ENCODE measurements at places on chromosomes 2 and 18.

GRCh38 chr2:226431288-226431948 lies 368.2 kb downstream of the IRS1 start:
- no peak for DNase-seq

DNA sequence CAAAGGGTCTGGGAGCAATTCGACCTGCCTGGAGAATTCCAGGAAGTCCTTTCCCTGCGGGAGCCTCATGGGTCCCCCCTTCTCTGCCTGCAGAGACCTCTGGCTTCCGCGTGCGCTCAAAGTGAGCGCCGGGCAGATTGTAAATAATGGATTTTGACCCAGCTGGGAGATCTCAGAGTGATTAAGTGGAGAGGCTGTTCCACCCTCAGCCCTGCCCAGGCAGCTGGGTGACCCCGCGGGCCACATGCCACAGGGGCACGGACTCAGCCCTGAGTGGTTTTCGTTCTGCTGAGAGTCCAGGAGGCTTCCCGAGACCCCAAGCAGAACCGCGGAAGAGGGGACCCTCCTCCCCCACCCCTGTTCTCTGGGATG lies 1.2 kb downstream of the KCNG2 start:
- DNase-seq = no peak

GRCh38 chr18:78770139-78770822 lies 209.3 kb upstream of the SALL3 start:
- peak; percentile 95 for DNase-seq

- DNase-seq = peak; percentile 58
Observed at GRCh38 chr2:16553226-16553625, 112.4 kb downstream of the CYRIA start.

DNA sequence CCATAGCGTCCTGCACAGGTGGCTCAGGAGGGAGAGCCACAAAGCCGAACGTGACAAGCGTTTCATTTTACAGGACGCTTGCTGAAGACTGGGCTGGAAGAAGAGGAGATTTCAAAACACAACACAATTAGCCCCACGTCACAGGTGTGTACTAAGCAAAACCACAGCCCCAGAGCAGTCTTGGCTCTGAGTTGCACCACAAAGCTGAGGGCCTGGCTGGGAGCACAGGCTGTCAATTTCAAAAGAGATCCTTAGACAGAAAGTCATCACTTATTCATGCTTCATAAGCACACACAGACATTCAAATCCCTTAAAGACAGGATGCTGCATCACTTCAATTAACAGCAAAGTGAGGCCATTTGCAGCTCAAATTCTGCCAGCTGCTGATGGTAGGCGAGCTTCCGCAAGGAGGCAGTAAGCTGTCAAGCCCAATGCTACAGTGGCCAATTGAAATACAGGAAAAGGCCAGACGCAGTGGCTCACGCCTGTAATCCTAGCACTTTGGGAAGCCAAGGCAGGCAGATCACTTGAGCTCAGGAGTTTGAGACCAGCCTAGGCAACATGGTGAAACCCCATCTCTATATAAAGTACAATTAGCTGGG lies 79.6 kb downstream of the SKA1 start:
- DNase-seq = no peak

DNA sequence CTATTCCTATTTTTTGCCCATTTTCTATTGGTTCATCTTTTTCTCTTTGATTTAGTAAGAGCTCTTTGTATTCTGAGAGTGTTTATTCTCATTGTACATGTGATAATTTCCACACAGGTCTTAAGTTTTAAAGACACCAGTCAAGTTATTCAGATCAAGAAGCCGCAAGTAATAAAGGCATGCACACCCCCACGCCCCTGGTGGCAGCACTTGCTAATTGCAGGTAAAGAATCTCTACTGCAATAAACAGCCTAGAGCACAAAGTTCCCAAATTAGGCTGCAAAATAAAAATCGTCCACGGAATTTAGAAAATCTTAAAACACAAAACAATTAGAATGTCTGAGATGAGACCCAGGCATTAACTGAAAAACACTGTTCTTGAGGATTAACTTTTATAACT lies 45.2 kb downstream of the ST3GAL5 start:
- no peak for DNase-seq

GRCh38 chr18:23105030-23105429 lies 30.3 kb upstream of the CABLES1 start:
- DNase-seq = no peak

DNA sequence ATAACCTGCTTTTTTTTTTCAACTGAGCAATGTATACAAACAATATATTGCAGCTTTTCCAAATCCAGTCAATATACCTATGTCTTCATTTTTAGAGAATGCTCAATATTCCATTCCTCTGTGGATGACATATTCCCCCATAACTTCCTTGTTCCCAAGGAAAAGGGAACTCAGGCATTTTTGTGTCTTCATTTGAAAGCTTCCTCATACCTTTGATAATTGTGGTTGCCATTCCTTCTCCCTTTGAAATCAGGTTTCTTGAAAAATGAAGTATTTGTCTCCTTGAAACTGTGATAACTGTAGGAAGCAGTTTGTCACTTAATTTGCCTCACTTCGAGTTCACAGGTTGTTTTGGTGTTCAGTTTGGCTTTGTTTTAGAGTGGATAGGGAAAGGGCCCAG lies 13.5 kb downstream of the ELAC1 start:
- DNase-seq = no peak

GRCh38 chr2:149077861-149078260 lies 39.4 kb downstream of the LYPD6B start:
- DNase-seq = no peak

DNA sequence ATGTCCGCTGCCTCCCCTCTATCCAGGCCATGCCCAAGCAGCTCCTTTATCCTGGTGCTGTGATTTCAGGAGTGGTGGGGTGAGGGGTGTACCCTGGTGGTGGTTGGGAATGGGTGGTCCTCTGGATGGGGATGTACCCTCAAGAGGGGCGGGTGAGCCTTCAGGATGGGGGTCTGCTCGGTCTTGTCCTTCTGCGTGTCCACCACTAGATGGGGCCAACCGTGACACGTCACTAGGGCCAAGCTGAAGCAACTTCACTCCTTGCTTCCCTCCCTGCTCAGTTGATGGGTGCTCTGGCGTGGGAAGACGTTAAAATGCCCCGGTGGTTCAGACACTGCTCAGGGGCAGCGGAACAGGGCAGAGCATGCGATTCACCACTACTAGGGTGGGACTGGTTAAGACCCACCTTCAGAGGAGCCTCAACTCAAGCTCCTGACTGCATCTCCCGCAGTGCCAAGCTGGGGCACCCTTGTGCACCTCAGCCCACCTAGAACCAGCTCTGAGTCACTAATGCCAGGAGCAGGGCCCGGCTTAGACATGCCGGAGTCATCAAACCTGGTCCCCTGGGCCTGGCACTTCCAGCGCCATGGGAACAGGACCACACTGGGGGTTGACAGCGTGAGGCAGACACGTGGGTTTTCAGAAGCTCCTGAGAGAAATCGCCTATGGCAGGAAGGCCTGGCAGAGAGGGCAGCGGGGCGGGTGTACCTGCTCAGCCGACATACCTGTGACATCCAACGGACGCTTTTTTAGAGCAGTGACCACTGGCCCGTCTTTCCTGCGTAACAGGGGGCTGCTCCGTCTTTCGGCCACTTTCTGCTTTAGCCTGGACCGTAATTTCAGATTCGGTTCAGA lies 256.7 kb downstream of the HDAC4 start:
- DNase-seq = peak; percentile 27

DNA sequence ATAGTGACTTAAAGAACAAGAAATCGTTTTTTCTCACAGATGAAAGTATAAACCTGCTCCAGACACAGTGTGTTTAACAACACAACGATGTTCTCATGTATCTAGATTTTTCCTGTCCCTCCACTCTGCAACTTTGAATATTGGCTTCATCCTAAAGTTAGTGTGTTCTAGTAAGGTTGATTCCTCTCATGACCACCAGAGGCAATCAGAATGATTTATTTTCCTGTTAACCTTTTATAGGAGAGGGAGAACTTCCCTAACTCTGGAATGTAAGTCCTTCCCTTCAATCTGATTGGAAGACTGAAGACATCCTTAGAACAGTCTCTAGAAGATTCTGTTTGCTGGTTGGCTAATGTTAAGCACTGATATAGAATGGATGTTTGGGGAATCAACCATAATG lies 41.0 kb upstream of the TAF4B start:
- DNase-seq = no peak

DNA sequence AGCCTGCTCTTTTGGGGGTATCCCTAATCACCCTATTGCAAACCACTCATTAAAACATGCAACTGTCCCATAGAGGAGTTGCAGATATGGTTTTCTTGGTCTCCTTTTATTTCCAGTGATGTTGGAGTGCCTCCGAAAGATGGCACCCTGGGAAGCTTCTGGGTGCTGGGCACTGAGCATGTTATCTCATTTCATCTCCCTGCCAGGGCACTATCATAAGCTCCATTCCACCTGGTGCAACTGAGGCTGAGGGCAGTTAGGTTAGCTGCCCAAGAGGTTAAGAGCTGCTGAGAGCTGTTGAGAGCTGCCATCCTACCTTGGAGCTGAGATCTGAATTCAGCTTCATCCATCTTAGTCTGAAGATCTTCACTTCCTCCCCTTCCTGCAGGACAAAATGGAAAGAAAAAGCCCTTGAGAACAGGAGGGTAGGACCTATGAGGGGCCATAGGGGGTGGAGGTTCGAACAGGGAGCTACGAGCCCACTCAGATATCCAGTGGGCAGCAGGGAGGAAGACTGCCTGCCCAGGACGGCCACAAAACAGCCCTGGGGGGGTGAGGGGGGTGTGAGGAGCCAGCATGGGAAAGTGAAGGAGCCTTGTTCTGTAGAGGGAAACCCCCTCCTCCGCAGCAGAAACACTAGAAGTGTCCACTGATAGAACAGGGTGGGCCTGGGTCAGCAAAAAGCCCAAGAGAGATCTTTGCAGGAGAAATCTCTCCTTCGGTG lies 202.5 kb downstream of the ZFP36L2 start:
- DNase-seq = no peak

GRCh38 chr2:191114403-191114886 lies 36.3 kb downstream of the STAT4 start:
- no peak for DNase-seq

- DNase-seq = peak; percentile 79
Observed at GRCh38 chr2:113755835-113756354, 547 bp downstream of the SLC35F5 start.

DNA sequence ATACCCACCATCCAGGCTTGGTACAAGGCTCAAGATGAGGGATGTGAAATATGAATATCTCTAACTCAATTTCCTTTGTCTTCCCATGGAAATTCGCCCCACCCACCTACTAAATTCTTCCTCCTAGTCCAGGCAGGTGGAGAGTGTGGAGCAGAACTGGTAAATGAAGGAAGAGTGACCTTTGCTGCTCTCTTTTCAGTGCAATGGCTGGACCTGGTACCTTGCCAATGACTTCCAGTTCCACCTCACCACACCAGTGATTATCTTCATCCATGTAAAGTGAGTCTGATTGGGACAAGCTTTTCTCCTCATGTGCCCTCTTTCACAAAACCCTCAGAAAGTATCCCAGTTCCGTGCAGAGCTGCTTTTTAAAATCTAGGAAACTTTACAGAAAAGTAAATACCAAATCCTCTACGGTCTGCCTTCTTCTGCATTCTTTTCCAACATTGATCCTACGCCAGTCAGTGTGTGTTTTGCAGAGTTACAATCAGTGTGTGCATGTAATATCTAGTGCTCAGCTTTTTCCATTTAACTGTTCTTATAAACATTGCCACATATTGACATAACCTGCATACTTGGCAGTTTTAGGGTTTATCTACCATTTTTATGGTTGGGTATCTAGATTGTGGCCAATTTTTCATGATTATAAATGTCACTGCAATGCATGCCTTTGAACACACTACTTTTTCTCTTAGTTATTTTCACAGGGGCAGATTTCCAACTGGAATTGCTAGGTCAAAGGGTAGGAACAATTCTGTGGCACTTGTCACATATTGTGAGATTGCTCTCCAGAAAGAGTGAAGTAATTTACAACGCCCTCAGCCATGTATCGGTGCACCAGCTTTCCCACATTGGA lies 86.5 kb upstream of the SEC11C start:
- no peak for DNase-seq

DNA sequence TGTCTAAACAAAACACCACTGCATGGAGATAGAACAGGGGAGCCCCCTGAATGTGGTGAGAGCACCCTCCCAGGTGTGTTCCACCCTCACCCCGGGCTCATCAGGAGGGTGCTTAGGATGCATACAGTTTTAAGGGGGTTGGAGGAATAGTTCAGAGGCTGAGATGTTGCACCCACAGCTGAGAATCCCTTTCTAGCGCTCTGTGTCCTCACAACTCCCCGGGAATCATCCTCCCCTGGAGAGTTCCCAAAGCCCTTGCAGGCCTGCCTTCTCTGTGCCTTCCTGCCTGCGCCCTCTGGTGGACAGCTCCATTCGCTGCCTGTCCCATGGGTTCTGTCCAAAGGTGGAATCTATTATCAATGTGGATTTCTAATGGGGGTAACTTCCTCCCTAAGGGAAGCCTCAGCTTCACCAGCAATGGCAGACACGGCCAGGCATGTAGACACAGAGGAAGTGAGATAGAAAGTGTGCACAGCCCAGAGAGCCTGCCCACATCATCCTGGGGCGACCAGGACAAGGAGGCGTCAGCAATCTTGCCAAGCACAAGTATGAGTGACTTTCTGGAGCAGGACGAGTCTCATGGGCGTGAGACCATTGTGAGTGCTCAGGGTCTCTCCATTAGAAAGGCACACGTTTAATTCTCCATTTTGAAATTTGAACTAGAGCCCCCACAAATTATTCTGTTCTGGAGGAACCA lies 1.2 kb upstream of the UGT1A5 start:
- peak; percentile 31 for DNase-seq

- peak; percentile 6 for DNase-seq
Observed at GRCh38 chr2:228681426-228681825, 499.9 kb upstream of the SPHKAP start.

DNA sequence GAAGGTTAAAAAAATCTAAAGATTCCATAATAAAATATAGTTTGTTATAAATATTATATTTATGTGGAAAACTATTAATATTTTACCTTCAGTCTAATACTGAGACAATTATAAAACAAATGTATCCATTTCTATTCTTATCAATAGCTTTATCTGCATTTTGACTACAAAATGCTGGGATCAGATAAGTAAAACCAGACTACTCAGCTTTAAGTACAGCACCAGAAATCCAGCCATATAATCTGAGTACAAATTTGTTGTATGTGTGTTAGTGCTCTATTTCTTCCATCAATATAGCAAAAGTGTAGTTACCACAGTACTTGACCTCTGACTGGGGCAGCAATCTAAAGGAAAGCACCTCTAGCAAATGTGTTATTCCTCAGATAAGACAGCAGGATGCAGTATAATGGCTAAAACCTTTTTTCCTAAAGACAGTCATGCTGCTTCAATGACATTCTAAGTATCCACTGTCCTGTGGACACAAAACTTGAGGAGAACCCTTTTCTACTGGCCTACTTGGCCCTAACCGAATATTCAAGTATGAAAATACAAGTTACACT lies 68.1 kb downstream of the OLA1 start:
- DNase-seq = peak; percentile 10

GRCh38 chr2:129907256-129907998 lies 72.0 kb upstream of the RAB6C start:
- no peak for DNase-seq

DNA sequence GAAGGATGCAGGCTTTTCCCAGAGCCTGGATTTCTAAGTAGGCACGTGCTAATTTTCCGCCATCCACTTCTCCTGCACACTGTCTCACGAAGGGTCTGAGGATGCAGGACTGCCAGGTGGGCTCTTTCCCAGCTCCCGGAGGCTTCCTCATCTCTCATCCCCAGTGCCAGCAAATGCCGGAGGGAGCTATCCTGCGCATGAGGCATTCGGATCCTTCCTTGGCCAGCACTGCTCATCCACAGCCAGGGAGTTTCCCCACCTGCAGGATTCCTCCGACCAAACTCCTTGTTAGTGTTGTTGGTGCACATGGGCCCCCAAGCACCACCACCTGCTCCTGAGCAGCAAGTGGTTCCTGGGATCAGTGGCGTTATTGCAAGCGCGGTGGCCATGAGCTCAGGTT lies 5.0 kb downstream of the CNDP1 start:
- DNase-seq = no peak
